ENCODE measurements at places on chromosomes 2 and 18. TPM values are rescaled to one million over a fixed set of nuclear protein-coding genes. Genes with fewer than 3 reads are reported as not detected.

- DNase-seq, result peak; percentile 99
Observed at GRCh38 chr2:106068451-106068850, 125.7 kb downstream of the UXS1 start.

The ZNF385B gene
- 0.89 TPM for total RNA-seq

The SCYGR7 gene
- total RNA-seq, result not detected

The CERKL gene
- not detected for total RNA-seq

DNA sequence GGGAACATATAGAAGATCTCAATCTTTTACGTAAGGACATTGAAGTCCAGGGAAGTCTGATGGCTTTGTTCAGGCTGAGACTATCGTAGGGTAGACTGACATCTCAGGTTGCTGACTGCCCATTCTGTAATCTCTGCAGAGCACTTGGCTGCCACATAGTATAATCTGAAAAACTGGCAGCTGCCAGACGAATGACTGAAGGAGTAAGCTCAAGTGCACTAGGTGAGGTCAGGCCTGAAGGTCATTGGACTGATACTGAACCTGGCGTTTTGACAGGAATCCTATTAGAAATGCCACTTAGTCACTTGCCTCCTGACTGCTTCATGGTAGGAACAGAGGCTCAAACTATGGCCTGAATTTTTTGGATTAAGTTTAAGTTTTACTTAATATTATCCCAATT, 23.5 kb downstream of the GPD2 start:
- no peak for DNase-seq

DNA sequence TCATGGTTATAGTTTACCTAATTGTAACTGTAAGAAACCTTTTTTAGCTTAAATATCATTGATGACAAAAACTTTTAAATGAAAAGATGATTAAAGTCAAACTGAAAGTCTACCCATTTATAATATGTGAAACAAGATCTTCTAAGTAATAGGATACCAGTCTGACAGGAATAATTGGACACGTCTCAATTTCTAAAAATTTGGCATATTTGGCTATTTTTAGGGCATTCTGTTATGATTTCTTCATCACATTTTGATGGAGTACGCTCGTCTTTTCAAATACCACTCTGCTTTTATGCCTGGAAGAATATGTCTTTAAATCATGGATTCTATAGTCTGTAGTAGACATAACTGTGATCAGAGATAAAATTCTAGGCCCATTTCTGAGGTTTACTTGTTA, 1.3 kb downstream of the R3HDM1 start:
- no peak for DNase-seq

- DNase-seq, result no peak
Observed at GRCh38 chr2:119808516-119809147, 48.9 kb downstream of the PTPN4 start.

- DNase-seq, result no peak
Observed at GRCh38 chr2:69387770-69388481, 899 bp upstream of the GFPT1 start.

DNA sequence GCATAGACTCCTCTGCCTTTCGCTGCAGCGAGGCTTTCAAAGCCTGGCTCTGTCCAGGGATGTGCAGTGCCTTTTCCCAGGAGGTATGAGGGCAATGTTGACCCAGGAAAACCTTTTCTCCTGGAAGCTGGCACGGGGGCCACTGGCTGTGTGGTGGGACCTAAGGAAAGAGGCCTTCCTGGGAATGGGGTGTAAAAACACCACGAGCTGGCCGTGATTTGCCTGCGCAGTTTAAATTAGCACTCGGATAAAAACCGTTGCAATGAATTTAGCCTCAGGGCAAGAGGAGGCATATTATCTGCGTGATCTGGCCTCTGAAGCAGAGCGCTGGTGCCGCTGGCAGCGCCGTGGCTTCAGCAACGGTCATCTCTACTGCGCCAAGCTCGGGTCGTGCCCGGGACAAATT, 3.0 kb downstream of the OSR1 start:
- DNase-seq, result no peak

- DNase-seq, result no peak
Observed at GRCh38 chr2:43701111-43701510, 24.9 kb upstream of the C1GALT1C1L start.

DNA sequence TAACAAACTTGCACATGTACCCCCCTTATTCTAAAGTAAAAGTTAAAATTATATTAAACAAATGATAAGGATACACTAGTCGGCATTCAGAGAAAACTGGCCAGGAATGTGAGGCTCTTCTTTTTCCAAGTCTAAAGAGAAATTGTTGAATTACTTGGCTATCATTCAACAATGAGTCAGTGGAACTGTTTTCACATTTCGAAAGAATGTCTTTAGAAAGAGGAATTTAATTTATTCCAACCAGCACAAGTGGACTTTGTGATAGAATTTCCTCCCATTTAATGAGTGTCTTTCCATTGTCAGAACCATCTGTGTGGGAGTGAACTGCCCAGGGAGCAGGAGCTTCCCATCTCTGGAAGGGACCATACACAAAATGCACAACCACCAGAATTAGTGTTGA, 792.2 kb downstream of the EPHA4 start:
- peak; percentile 88 for DNase-seq

- no peak for DNase-seq
Observed at GRCh38 chr2:74513605-74514367, 464 bp upstream of the TLX2 start.

GRCh38 chr2:44817256-44817655, 124.2 kb upstream of the SIX3 start:
- DNase-seq, result no peak

GRCh38 chr2:56068746-56069145, 115.0 kb upstream of the CCDC85A start:
- no peak for DNase-seq
